Endodermal cell (in vitro differentiated cells): ENCODE measurements at places on chromosomes 4 and X. TPM values are rescaled to one million over a fixed set of nuclear protein-coding genes. Genes with fewer than 3 reads are reported as not detected.

Gene EXOC1
- total RNA-seq: 23.6 and 26.5 TPM in 2 replicates

Gene NOX1
- not detected in 2 replicates for total RNA-seq

Gene SLITRK4
- 5.6 and 5.8 TPM in 2 replicates for total RNA-seq

Gene KLHL4
- 11.7 to 17.8 TPM (median 16.7 TPM) in 3 replicates for total RNA-seq

GRCh38 chrX:37871626-37872302, 24.4 kb upstream of the DYNLT3 start:
- H3K27ac ChIP-seq: no peak overlapping the region
- no peaks in the 10 kb centered on the region for H3K36me3 ChIP-seq
- no peak overlapping the region for H3K4me3 ChIP-seq
- no peaks in the 10 kb centered on the region for H3K4me1 ChIP-seq
- DNase-seq: no peak
- no peaks in the 10 kb centered on the region for H3K27me3 ChIP-seq

GRCh38 chr4:2909583-2909982, 53.6 kb downstream of the NOP14 start:
- H3K4me1 ChIP-seq: no peaks in the 10 kb centered on the region
- no peak overlapping the region for H3K27ac ChIP-seq
- no peak overlapping the region for H3K4me3 ChIP-seq
- DNase-seq: no peak
- H3K27me3 ChIP-seq: no peaks in the 10 kb centered on the region

DNA sequence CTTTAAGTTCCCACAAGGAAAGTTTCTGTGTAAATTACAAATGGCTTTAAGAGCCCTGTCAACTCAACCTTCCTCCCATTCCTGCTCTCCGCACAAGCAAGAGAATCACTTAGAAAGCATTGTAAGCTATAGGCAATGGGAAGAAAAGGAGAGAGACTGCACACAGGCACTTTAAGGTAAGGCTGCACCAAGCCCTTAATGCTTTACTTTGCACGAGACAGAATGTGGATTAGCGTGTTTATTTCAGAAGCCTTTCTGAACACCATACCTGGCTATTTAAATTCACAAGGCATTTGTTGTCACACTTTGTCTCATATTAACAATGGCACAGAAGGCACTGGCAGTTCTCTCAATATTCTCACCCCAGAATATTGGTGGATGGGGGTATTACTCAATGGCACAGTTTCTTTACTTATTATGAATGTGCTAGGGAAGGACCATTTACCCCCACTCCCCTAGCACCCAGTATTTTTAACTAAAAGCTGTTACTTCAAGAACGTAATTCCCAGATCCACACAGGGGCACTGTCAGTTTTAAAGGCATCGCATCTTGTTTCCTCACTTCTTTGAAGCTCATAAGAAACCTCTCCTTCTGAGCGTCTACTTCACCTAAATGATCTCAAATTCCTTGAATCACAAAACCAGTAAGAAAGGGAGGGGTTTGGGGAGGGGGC, 150.0 kb downstream of the MAML3 start:
- H3K36me3 ChIP-seq: no peaks in the 10 kb centered on the region
- H3K27ac ChIP-seq: peak overlapping the region; percentile 86
- peak overlapping the region; percentile 66 for H3K4me3 ChIP-seq

DNA sequence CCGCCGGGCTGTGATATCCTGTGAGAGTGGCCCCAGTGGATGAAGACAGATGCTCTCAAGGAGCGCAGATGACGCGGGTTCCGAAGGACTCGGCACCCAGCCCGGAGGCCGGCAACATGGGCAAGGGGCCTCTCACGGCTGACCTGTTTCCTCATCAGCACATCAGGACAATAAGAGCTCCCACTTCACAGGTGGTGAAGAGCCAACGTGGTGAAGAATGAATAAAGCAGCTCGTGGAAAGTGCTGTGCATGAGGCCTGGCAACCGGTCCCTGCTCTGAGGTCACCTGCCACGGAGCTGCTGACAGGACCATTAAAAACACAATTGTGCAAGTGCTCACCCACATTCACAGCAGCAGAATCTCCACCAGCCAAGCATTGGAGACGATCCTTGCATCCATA, 22.9 kb downstream of the ABLIM2 start:
- no peaks in the 10 kb centered on the region for H3K27me3 ChIP-seq
- no peak overlapping the region for H3K4me3 ChIP-seq
- no peaks in the 10 kb centered on the region for H3K4me1 ChIP-seq
- no peak for DNase-seq
- H3K36me3 ChIP-seq: no peaks in the 10 kb centered on the region
- H3K27ac ChIP-seq: no peak overlapping the region

GRCh38 chrX:47831788-47832187, 4.9 kb upstream of the ZNF81 start:
- no peaks in the 10 kb centered on the region for H3K4me1 ChIP-seq
- H3K27ac ChIP-seq: no peak overlapping the region
- peak; percentile 82 for DNase-seq
- no peak overlapping the region for H3K4me3 ChIP-seq
- no peaks in the 10 kb centered on the region for H3K36me3 ChIP-seq

DNA sequence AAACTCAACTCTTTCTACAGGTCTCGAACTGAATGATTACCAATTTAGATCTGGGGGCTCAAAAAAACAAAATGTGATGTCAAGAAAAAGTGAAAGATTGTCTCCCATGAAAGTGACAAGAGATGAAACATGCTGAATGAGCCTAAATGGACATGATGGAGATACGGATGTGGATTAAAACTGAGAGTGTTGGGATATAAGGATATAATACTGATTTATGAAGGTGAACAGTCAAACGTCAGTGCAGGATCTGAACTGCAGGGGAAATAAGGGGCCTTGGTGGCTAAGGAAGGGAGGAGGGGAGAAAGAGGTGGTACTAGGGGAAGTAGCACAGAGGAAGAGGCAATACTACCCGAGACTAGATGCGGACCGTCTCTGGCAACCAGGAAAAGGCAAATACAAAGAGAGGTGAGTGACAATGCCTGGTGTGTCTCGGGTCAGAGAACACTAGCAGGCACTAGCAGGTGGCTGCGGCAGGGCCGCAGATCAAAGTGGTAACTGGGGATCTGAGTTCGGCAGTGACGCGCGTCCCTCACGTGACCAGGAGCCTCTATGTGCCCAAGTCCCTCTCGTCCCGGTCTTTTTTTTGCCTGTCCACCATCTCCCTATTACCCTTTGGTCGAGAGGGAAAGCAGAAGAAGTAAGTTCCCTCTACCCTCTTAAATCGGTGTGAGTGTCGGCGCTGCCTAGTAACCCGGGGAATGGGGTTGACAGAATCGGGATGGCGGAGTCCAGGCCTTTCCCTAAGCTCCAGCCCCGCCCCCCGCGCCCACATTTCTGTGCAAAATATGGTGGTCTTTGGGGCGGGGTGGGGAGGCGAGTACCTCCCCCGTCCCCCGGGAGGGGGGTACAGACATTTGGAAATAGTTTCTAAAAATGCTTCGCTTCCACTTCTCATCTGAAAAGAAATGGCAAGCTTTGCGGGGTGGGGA, at the start of gene TCEAL1:
TSS of gene TCEAL1 (plus strand) at position 590 of the 932 bp plus-strand sequence. CDS start 942 bp downstream, outside the sequence.
- peak within 1 kb of the TSS; percentile 53 for H3K27ac ChIP-seq
- H3K4me1 ChIP-seq: no peaks in the 10 kb centered on the region
- no peaks in the 10 kb centered on the region for H3K36me3 ChIP-seq

DNA sequence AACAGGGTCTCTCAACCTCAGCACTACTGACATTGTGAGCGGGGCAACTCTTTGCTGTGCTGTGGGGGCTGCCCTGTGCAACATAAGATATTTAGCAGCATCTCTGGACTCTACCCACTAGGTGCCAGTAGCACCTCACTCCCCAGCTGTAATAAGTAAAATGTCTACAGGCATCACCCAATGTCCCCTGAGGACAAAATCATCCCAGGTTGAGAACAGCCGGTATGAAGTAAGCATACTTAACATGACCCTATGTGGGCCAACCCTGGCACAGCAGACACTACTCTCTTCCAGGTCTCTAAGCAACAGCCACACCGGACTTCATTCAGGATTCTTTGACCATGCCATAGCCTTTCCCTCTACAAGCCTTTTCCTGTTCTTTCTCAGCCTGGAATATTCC, 10.5 kb upstream of the MGST2 start:
- H3K27me3 ChIP-seq: no peaks in the 10 kb centered on the region
- H3K36me3 ChIP-seq: no peaks in the 10 kb centered on the region
- no peak for DNase-seq
- H3K27ac ChIP-seq: no peak overlapping the region
- no peak overlapping the region for H3K4me3 ChIP-seq

- H3K27ac ChIP-seq: no peak overlapping the region
- H3K4me1 ChIP-seq: peaks cover 6% of the 10 kb centered on the region
- H3K4me3 ChIP-seq: peak overlapping the region; percentile 14
- no peaks in the 10 kb centered on the region for H3K36me3 ChIP-seq
- no peaks in the 10 kb centered on the region for H3K27me3 ChIP-seq
Measured at GRCh38 chr4:60562334-60562733, 637.8 kb upstream of the ADGRL3 start.

DNA sequence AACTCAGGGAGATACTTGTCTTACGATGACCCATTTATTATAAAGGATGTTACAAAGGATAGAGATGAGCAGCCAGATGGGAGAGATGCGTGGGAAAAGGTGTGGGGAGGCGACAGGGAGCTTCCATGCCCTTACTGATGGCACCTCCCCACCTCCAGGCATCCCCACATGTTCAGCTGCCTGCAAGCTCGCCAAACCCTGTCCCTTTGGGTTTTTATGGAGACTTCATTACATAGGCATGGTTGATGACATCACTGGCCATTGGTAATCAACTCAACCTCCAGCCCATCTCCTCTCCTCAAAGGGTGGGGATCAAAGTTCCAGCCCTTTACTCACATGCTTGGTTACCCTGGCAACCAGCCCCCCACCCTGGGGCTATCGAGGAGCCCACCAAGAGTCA, 29.4 kb upstream of the SLC2A9 start:
- DNase-seq: no peak
- no peaks in the 10 kb centered on the region for H3K27me3 ChIP-seq
- no peak overlapping the region for H3K4me3 ChIP-seq
- peaks cover 9% of the 10 kb centered on the region for H3K4me1 ChIP-seq
- no peaks in the 10 kb centered on the region for H3K36me3 ChIP-seq

- DNase-seq: peak; percentile 30
- no peaks in the 10 kb centered on the region for H3K36me3 ChIP-seq
- no peaks in the 10 kb centered on the region for H3K4me1 ChIP-seq
- H3K4me3 ChIP-seq: no peak overlapping the region
- no peak overlapping the region for H3K27ac ChIP-seq
Measured at GRCh38 chr4:1201851-1202525, 29.6 kb upstream of the SPON2 start.
